Neural crest cell (in vitro differentiated cells): ENCODE measurements at places on chromosomes 1 and 21. TPM values are rescaled to one million over a fixed set of nuclear protein-coding genes. Genes with fewer than 3 reads are reported as not detected.
A peak's percentile ranks its signal among the peaks of the same experiment; 100 is the strongest.

DNA sequence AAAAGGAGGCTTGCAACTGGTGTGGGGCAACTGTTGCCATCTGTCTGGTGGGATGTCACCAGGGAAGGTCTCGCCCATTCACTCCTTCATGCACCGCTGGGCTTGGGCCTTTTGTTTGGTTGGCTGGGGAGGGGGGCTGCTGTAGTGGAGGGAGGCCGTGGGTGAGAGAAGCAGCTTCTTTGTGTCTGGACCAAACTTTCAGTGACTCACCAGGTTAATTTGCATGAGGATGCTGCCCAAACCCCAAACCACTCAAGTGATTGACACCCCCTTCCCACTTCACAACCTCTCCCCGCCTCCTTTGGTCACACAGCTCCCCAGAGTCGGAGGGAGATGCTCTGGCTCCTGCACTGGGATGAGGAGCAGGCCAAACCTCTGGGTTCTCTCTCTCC lies 19.7 kb downstream of the BTG2 start:
- peak; percentile 35 for DNase-seq

DNA sequence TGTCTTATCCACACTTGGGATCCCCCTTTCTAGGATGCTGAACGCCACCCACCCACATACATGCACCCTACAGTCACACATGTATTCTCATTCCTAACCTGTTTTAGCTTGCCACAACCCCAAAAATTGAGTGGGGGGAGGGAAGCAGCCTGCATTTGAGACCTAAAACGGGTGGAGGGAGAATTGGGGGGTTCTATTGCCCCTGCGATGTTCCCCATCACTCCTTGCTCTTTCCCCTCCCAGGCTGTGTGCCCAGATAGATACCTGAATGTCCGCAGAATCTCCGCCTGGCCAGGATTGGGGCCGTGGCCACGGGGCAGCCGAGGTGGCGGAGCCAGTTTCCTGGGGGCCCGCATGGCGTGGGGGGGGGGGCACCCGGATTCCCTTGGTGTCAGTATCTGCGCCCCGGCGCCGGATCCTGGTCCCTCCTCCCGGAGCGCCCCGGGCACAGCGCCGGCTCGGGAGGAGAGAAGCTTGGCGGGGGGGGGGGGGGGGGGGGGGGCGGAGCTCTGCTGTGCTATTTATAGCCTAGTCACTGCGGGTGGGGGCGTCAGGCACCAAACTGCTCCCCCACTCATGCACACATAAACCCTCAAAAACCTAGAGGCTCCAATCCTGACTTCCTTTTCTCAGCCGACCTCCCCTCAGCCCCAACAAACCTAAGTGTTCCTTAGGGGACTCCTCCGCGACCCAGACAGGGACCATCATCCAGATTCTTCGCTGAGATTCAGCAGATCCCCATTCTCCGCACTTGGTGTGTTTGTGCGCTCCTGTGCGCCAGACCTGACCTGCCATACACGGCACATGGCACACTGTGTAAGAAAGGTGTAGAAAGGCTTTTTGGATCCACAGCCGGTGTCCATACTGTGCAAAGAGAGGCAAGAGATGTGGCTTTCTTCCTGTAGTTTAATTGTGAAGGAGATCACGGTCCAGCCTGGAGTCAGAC lies 1.9 kb downstream of the ANKRD34A start:
- DNase-seq = no peak

DNA sequence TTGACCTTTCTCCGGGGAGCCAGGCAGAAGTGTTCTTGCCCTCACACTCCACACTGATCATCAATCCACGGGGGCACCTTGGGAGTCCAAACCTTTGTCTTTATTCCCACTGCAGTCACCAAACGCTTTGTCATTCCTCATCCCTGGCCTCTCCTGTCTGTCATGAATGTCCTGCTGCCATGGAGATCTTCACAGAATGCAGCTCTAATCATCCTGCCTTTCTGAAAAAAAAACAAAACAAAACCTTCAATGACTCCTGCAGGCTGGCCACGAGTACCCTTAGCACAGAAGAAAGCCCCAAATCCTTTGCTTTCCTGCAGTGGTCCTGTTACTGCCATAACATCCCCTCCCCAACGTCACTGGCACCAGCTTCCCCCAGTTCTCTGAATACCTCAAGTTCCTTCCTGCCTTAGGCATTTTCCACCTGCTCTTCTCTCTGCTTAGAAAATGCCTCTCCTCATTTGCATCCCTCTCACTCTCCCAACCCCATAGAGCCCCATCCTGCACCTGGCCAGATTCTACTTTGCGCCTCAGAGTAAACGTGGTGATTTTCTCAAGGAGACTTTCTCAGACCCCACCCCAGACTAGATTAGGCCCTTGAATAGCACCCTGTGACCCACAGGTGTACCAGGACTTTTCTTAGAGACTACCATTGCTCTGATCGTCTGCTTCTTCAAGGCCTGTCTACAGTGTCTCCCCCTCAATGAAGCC lies 131.2 kb downstream of the AK5 start:
- no peak for DNase-seq

DNA sequence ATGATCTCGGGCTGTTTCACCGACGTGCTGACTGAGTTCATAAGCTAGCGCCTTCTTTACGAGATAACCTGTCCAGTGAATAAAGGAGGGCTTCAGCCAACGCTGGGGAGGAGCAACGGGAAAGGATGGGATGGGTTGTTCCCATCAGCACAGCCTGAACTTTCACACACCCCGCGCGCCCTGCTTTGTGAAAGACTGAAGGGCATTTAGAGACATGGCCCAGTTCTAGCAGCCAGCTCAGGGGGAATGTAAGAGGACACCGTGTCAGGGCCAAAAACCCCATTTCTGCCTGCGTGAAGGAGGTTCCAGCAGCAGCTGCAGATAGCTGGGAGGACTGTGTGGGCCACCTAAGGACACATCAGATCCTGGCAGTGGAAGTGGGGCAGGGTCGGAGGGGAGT lies 255.1 kb upstream of the RAB4A start:
- DNase-seq = no peak

The ETNK2 gene
- total RNA-seq = 12.1 and 14.5 TPM in 2 replicates

DNA sequence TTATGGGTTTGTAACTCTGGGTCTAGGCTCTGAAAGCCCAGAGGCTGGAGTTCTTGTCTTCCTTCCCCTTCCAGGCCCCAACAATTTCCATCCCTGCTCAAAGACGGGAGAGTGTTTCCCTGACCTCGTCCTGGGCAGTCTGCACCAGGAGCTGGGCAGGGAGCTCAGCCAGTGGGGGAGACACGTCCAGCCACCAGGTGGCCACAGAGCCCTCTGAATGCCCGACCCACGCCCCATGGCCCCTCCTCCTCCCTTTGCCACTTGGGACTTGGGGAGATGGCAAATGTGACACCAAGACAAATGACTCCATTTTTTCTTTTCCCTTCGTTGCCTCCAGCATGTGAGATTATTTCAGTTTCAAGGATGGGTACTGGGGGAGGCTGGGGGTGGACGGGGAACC lies 159.9 kb upstream of the AJAP1 start:
- DNase-seq = no peak

The CCDC28B gene
- 16.7 and 21.2 TPM in 2 replicates for total RNA-seq

The OLIG1 gene
- total RNA-seq = 5.4 and 8.4 TPM in 2 replicates

The NBPF4 gene
- not detected in 2 replicates for total RNA-seq

The RHD gene
- 0.07 TPM in 1 of 2 replicates, not detected in the other for total RNA-seq

The CNKSR1 gene
- 3.0 and 3.6 TPM in 2 replicates for total RNA-seq
